HCT116 (cell line): ENCODE measurements at places on chromosomes 6 and 20. TPM values are rescaled to one million over a fixed set of nuclear protein-coding genes. Genes with fewer than 3 reads are reported as not detected.

- no peaks in the 10 kb centered on the region for H3K4me1 ChIP-seq
- DNase-seq = no peak
Observed at GRCh38 chr20:51143652-51144051, 120.7 kb upstream of the KCNG1 start.

- no peaks in the 10 kb centered on the region for H3K36me3 ChIP-seq
- H3K27ac ChIP-seq = no peak overlapping the region
- no peak overlapping the region for H3K4me3 ChIP-seq
Observed at GRCh38 chr20:21213691-21214090, 87.8 kb downstream of the KIZ start.

Gene KCNK16
- total RNA-seq = not detected

DNA sequence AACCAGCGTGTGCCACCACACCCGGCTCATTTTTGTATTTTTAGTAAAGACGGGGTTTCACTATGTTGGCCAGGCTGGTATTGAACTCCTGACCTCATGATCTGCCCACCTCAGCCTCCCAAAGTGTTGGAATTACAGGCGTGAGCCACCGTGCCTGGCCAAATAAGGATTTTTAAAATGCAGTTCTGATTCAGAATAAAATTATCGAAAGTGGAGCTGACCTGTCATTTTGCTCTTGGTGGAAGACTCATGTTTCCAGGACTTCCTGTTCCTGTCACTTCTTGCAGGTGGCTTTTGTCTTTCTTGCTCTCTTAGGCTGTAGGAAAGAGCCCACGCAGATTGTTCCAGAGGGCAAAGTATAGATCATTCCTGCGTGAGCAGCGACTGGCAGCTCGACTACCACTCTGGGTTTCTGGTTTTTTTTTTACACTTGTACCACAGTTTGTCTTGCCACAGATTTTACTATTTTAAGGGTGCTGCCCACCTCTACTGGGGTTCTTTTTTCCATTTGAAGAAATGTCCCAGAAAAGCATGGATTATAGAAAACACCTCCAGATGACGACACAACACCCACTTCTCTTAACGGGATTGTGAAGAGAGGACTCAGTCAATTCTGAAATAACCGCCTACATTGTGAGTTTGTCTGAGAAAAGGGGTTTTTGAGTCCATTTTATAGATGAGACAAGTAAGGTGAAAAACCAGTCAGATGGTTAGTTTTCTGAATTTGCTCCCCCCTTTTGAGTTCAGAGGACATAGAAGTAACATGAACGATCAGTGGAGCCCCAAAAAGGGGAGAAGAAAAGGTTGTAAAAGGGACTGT lies 7.5 kb downstream of the JARID2 start:
- no peak overlapping the region for H3K4me3 ChIP-seq
- no peak for DNase-seq
- H3K27me3 ChIP-seq = no peaks in the 10 kb centered on the region
- no peak overlapping the region for H3K27ac ChIP-seq
- no peaks in the 10 kb centered on the region for H3K36me3 ChIP-seq
- peaks cover 36% of the 10 kb centered on the region for H3K4me1 ChIP-seq

GRCh38 chr6:88499845-88500699 lies 333.9 kb upstream of the CNR1 start:
- no peak for DNase-seq
- H3K27ac ChIP-seq = no peak overlapping the region
- no peak overlapping the region for H3K4me3 ChIP-seq

DNA sequence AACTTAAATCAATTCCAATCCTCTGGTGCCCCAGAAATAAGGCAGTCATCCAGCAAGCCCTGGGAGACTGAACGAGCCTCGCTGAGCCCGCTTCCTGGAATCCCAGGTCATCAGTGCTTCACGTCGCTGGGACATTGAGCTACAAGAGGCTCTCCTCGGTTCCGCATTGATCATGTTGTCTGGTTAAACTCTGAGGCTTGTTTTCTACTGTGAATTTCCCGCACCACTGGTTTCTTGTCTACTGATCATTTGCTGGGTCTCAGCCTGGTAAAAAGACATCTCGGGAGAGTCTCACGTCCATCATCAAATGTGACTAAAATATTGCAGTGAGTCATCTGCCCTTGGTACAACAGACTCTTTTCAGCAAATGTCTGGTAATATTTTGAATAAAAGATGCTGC lies 569.2 kb downstream of the QKI start:
- no peaks in the 10 kb centered on the region for H3K27me3 ChIP-seq
- DNase-seq = no peak
- no peak overlapping the region for H3K27ac ChIP-seq
- H3K4me1 ChIP-seq = no peaks in the 10 kb centered on the region
- H3K36me3 ChIP-seq = no peaks in the 10 kb centered on the region

GRCh38 chr6:26286168-26286877 lies 78.7 kb upstream of the BTN3A2 start:
- no peak for DNase-seq
- no peaks in the 10 kb centered on the region for H3K36me3 ChIP-seq
- peak overlapping the region; percentile 77 for H3K27ac ChIP-seq
- peaks cover 17% of the 10 kb centered on the region for H3K4me1 ChIP-seq
- peak overlapping the region; percentile 44 for H3K4me3 ChIP-seq
- H3K27me3 ChIP-seq = no peaks in the 10 kb centered on the region

- DNase-seq = no peak
- no peak overlapping the region for H3K4me3 ChIP-seq
- H3K27ac ChIP-seq = no peak overlapping the region
- no peaks in the 10 kb centered on the region for H3K27me3 ChIP-seq
- peaks cover 8% of the 10 kb centered on the region; the same call in 1 of the 2 replicates for H3K4me1 ChIP-seq
Observed at GRCh38 chr6:149454346-149454848, 30.4 kb downstream of the ZC3H12D start.

Gene TCP11
- total RNA-seq = not detected

- H3K27me3 ChIP-seq = no peaks in the 10 kb centered on the region
- H3K27ac ChIP-seq = no peak overlapping the region
- peaks cover 40% of the 10 kb centered on the region for H3K4me1 ChIP-seq
- peak; percentile 51 for DNase-seq
Observed at GRCh38 chr20:51636123-51636522, 93.6 kb upstream of the NFATC2 start.

DNA sequence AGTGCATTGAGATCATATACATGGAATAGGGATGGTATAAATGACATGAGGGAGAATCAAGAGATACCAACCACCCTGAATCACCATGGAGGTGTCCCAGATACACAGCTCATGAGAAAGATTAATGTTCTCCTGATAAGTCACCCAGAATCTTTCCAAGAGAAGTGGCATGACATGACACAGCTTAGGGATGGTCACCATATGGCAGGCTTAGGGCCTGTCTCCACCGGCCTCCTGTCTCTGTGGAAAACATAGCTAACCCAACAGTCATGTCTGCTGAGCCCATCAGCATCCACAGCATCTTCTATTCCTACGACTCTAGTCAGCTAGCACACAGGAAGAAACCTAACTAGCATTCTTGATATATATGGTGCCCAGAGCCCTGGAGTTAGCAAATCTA lies 133.3 kb downstream of the IPCEF1 start:
- no peak for DNase-seq
- no peak overlapping the region for H3K27ac ChIP-seq
- no peaks in the 10 kb centered on the region for H3K27me3 ChIP-seq
- no peaks in the 10 kb centered on the region for H3K4me1 ChIP-seq

Gene TLDC2
- 0.32 TPM for total RNA-seq

Gene SLC26A8
- total RNA-seq = not detected

GRCh38 chr6:143337201-143337949 lies 113.1 kb downstream of the ADAT2 start:
- H3K27ac ChIP-seq = no peak overlapping the region
- peak; percentile 18 for DNase-seq
- H3K27me3 ChIP-seq = no peaks in the 10 kb centered on the region
- H3K4me3 ChIP-seq = no peak overlapping the region
- H3K4me1 ChIP-seq = peaks cover 22% of the 10 kb centered on the region

Gene KCNS1
- not detected for total RNA-seq

DNA sequence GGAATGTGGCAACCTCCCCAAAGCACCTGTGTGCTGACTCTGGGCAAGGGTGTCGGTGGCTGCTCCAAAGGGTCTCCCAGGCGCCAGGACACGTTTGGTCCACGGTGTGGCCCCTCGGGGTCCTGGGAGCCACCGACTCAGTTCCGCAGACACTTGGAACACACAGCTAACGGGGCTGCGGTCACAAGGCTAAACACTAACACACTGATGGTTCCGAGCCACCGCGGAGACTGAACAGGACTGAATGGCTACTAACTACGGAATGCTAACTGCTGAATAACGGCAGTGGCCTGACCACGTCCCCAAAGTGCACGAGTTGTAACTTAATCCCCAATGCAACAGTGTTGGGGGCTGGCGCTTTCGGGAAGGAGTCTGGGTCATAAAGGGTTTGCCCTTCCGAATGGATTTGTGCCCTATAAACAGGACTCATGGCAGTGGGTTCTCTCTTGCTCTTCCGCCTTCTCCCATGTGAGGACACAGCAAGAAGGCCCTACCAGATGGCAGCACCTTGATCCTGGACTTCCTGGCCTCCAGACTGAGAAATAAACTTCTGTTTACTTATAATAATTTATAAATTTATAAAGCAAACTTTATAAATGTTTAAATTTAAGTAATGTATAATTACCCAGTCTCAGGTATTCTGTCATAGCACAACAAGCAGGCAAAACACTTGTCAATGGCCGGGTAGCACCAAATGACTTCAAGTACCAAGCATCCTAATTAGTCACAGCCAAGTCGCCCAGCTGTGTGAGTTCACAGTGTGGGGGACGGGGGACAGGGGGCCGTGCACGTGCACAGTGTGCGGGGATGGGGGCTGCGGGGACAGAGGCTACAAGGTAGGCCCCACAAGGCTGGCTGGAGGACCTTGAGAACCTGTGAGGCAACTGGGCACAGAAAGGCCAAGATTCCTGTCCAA lies 2.3 kb upstream of the EEF1A2 start:
- peak overlapping the region; percentile 15; the same call in 1 of the 2 replicates for H3K27ac ChIP-seq
- H3K4me3 ChIP-seq = no peak overlapping the region
- H3K4me1 ChIP-seq = peaks cover 43% of the 10 kb centered on the region

- H3K27me3 ChIP-seq = no peaks in the 10 kb centered on the region
- DNase-seq = peak; percentile 7
- H3K27ac ChIP-seq = peak overlapping the region; percentile 25
- H3K4me3 ChIP-seq = no peak overlapping the region
- H3K36me3 ChIP-seq = no peaks in the 10 kb centered on the region
Observed at GRCh38 chr20:58542411-58543095, 27.4 kb upstream of the APCDD1L start.

DNA sequence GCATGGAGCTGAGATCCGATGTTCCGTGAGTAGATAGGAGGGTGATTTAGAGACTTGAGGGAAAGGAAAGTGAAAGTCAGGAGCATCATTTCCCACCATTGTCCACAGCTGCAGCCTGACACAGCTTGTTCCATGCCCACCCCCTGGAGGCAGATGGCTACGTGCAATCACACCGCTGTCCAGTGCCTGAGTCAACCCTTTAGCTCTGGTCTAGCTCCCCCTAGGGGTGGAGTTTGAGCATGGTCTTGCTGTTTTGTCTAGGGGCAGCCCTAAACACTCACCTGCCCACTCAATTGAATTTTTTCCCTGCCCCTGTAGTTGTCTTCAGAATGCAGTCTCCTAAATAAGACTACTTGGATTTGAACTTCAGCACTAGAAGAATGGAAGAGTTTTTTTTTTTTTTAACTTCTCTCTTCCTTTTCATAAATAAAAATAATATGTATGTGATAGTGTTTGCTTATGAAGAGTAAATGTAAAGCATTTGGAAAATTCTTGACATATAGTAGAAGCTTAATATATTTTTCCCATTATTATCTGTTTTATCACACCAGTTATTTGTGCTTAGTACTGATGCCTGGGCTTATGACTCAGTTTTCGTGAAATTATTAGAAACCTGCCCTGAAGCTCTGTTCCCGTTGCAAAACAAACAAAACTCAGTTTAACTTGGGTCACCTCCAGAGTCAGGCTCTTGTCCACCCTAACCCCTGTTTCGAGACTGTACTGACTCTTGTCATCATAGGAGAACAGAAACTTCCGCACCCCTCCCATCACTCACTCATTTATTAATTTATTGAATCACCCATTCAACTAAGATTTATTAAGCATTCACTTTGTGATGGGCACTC lies 814.8 kb downstream of the MAFB start:
- H3K27ac ChIP-seq = no peak overlapping the region
- no peak overlapping the region for H3K4me3 ChIP-seq
- H3K36me3 ChIP-seq = no peaks in the 10 kb centered on the region
- H3K27me3 ChIP-seq = no peaks in the 10 kb centered on the region
- DNase-seq = peak; percentile 15
- no peaks in the 10 kb centered on the region for H3K4me1 ChIP-seq

DNA sequence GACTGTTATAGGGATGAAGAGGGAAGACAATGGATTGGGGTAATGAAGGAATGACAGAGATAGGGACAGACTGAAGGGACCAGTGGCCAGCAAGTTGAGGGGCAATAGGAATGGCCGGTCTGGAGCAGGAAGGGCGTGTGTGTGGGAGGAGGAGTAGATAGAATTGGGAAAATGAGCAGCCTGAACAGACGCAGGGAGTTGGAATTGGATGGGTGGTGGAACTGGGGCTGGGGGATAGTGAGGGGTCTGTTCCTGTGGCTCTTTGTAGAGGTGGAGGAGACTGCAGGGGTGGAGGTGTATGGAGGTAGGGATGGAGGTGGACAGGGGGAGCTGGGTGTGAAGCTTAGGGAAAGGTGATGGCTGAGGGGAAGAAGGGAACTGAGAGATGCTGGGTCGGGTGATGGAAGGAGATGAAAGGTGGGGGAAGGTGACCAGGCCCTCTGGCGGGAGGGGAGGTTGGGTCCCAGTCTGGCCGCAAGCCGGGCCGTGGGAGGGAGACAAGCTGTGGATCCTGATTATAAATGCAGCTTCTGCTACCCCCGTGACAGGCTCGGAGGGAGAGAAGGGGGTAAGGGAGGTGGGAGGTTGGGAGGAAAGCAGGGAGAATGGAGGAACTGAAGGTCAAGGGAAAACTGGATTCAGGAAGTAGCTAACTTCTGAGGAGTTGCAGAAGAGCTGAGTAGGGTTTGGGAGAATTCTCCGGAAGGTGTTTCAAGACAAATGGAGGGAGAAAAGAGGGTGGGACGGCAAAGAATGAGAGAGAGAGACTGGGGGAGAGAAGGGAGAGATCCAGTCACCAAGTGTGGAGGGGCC lies 5.2 kb downstream of the SYNGAP1 start:
- H3K4me1 ChIP-seq = peaks cover 16% of the 10 kb centered on the region; the same call in 1 of the 2 replicates
- H3K4me3 ChIP-seq = peak overlapping the region; percentile 68
- DNase-seq = no peak
- H3K36me3 ChIP-seq = no peaks in the 10 kb centered on the region
- no peaks in the 10 kb centered on the region for H3K27me3 ChIP-seq

Gene TMEM74B
- total RNA-seq = 25.7 TPM

Gene SEMG1
- total RNA-seq = not detected

DNA sequence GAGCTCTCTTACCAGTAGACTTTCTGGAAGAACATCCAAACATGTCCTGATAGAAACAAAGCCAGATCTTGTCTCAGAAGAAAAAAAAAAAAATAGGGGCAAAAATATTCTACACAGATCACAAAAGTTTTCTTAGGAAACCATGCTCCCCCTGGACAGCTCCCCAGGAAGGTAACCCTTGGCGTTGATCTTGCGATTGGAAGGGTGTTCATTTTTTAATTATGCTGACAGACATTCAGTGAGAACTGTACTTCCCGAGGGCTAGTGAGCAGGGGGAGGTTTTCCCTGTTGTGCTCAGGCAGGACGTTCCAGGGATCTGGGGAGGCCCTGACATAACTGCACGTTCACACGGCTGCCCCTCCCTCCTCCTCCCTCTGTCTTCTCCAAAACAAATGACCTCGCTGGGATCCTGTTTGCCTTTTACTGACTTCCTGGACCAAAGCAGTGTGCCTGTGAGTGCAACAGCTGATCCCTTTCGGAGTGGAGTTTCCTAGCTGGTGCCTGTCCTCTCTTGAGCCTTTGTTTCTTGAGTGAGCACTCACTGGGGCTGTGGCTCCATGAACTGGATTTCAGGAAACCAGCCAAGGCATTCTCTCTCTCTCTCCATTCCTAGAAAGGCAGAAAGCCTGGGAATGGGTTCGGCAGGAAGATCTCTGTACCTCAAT lies 46.7 kb downstream of the MARCKS start:
- no peak for DNase-seq
- no peaks in the 10 kb centered on the region for H3K4me1 ChIP-seq
- H3K4me3 ChIP-seq = no peak overlapping the region
- H3K36me3 ChIP-seq = no peaks in the 10 kb centered on the region
- no peak overlapping the region for H3K27ac ChIP-seq
